Activated naive CD4-positive, alpha-beta T cell treated with anti-CD3 and anti-CD28 coated beads for 36 hours (primary cell): ENCODE measurements at places on chromosomes 7 and 10. TPM values are rescaled to one million over a fixed set of nuclear protein-coding genes. Genes with fewer than 3 reads are reported as not detected.

DNA sequence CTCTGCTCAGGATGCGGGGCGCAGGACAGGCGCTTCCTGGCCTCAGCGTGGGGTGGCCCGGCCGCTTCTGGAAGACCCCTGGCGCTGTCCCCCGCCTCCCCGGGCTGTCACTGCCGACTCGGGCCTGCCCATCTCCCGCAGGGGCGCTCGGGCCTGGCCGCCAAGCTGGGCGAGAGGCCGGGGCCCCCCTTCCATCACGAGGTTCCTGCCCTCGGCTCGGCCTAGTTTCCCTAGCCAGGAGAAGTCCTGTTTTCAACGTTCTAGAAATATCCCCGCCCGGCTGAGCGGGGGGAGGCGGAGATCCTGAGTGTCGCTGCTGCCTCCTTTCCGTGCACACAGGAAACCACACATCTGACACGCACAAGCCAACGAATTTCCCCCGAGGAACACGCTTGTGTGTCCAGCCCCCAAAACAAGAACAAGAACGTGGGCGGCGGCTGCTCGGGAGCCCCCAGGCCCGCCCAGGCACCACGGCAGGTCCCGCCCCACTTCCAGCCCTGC, 33.7 kb downstream of the AP5Z1 start:
- H3K27ac ChIP-seq = no peak overlapping the region
- H3K4me1 ChIP-seq = peaks cover 7% of the 10 kb centered on the region
- H3K4me3 ChIP-seq = peak overlapping the region; percentile 55
- H3K36me3 ChIP-seq = no peaks in the 10 kb centered on the region

Gene POT1
- 36.1 TPM for total RNA-seq

DNA sequence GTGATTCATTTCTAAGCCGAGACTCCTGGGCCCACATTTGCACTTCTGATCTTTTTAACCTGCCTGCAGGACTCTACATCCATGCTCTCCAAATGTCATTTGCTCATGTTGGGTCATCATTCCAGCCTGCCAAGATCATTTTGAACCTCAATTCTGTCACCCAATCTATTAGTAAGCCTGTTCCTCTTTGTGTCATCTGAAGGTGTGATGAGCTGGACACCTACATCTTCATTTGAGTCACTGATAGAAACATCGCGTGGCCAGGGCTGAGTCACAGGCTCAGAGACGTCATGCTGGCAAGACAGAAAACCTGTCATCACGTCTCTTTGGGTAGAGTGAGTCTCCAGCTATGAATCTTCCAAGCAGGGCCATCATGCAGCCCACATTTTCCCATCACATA, 65.3 kb upstream of the SLF2 start:
- peaks cover 40% of the 10 kb centered on the region for H3K27me3 ChIP-seq
- no peak overlapping the region for H3K4me3 ChIP-seq
- H3K27ac ChIP-seq = peak overlapping the region; percentile 4
- no peaks in the 10 kb centered on the region for H3K36me3 ChIP-seq
- peaks cover 12% of the 10 kb centered on the region for H3K4me1 ChIP-seq

Gene TMEM243
- 50.4 TPM for total RNA-seq
